Gastroesophageal sphincter (tissue), 4 donors: ENCODE measurements at places on chromosomes 4 and X. TPM values are rescaled to one million over a fixed set of nuclear protein-coding genes. Genes with fewer than 3 reads are reported as not detected.

Gene BEND4
- 0.27 TPM for total RNA-seq

Gene EDA2R
- 2.2 TPM for total RNA-seq

Gene CFI
- total RNA-seq: 6.8 TPM

Gene FANCB
- total RNA-seq: 2.4 TPM

Gene KCND1
- 0.78 TPM for total RNA-seq

Gene SPANXB1
- total RNA-seq: not detected

Gene OTC
- not detected for total RNA-seq

Gene DDIT4L
- 5.0 TPM for total RNA-seq

Gene MTNR1A
- not detected for total RNA-seq

Gene NPY2R
- total RNA-seq: not detected

Gene UCP1
- total RNA-seq: not detected
